ENCODE measurements at places on chromosomes 5 and 9.

DNA sequence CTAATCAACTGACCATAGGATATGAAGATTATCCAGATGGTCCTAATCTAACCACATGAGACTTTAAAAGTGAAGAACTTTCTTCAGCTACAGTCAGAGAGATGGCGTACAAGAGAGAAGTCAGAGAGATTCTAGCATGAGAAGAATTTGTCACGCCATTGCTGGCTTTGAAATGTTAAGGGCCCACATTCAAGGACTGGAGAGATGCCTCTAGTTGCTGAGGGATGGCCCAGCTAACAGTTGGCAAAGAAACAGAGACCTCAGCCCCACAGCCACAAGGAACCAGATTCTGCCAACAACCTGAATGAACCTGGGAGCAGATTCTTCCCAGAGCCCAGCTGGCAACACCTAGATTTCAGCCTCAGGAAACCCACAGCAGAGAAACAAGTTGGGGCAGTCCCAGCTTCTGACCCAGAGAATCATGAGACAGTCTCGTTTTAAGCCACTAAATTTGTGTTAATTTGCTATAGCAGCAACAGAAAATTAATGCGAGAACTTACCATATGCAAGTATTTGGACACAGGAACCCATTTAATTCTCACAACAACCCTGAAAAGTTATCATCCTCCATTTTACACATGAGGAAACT lies 132.0 kb downstream of the MLLT3 start:
- no peak for DNase-seq

GRCh38 chr5:137573376-137573775 lies 74.2 kb upstream of the SPOCK1 start:
- DNase-seq, result no peak

- no peak for DNase-seq
Measured at GRCh38 chr9:120696551-120697230, 17.6 kb downstream of the MEGF9 start.

- no peak for DNase-seq
Measured at GRCh38 chr9:136992819-136993369, 672 bp downstream of the PAXX start.

DNA sequence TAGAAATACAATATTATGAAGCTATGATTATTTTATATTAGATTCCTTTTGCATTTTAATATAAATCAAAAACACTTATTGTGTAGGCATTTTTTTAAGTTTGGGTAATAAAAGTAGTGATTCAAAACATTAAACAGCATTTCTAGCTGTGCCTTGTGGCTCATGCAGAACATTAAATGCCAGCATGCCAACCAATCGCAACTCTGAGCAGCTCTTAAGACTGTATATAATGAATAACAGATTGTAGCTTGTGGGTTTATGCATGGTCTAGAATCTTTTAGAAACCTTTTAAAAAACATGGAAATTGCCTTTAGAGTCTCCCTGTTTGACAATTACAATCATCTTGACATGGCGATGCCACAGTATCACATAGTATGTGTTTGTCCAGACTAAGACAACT lies 903.8 kb downstream of the EFNA5 start:
- no peak for DNase-seq

- no peak for DNase-seq
Measured at GRCh38 chr5:124698770-124699169, 47.7 kb downstream of the ZNF608 start.

- DNase-seq, result no peak
Measured at GRCh38 chr9:31027678-31028077, 1356.8 kb upstream of the ACO1 start.

DNA sequence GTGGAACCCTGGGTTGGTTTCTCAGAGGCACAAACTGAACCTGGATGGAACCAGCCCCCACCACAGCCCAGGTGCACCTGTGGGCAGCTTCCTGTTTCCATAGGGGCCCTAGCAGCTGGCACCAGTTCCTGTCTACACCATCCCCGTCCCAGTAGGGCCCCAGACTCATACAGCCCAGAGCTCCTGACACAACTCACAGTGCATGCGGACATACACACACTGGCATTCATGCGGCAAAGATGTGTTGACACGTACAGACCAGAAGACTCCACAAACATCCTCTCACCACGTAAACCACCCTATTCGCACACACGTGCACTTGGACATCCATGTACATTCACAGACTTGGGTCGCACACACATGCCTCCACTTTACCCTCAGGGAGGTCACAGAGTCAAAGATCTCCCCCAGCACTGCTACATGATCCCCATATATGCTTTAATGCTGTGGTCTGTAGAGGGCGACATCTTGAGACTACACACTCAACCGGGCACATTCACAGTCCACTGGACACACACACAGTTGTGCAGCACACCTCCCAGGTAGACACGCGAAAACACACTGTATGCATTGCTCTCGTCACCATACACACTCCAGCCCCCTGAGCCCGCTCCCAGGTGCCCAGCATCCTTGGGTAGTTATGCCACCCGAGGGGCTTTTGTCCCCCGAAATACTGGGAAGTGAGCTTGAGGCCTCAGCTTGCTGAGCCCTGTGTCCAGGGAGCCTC lies 22.4 kb downstream of the CXXC5 start:
- peak; percentile 66 for DNase-seq

DNA sequence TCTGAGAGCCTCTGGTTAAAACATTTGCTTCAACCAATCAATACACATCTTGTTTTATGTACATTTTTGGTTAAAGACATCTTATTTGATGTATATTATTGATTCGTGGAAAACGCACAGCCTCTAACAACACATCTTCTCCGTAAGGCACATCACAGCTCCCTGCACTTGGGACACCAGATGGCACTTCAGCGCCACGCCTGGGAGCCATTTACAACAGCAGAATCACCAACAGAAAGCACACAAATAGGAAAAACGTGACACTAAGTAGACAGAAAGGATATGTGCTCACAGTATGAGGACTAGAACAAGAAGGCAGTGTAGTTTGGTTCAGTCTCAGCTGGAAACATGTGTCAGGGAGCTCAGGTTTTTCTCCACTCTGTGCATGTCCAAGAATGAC lies 199.7 kb downstream of the ROR2 start:
- DNase-seq, result no peak

DNA sequence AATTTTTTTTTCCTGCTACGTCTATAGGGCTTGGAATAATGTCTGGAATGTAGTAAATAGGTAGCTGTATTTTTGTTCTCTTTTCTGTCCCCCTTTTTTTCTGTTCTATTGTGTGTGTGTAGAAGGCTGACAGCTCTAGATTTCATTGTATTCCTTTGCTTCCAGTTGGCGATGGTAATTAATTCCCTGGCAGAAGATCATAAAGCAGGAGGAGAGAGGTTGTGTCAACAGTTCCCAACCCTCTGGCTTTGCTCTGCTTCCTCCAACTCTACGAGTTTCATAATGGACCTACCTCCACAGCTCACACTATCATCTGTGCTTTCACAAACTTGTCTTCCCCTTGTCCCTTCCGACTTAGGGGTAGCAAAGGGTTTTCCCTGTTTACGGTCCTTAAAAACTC lies 117.9 kb upstream of the CDH18 start:
- no peak for DNase-seq

- no peak for DNase-seq
Measured at GRCh38 chr5:3740546-3741373, 145.1 kb downstream of the IRX1 start.

DNA sequence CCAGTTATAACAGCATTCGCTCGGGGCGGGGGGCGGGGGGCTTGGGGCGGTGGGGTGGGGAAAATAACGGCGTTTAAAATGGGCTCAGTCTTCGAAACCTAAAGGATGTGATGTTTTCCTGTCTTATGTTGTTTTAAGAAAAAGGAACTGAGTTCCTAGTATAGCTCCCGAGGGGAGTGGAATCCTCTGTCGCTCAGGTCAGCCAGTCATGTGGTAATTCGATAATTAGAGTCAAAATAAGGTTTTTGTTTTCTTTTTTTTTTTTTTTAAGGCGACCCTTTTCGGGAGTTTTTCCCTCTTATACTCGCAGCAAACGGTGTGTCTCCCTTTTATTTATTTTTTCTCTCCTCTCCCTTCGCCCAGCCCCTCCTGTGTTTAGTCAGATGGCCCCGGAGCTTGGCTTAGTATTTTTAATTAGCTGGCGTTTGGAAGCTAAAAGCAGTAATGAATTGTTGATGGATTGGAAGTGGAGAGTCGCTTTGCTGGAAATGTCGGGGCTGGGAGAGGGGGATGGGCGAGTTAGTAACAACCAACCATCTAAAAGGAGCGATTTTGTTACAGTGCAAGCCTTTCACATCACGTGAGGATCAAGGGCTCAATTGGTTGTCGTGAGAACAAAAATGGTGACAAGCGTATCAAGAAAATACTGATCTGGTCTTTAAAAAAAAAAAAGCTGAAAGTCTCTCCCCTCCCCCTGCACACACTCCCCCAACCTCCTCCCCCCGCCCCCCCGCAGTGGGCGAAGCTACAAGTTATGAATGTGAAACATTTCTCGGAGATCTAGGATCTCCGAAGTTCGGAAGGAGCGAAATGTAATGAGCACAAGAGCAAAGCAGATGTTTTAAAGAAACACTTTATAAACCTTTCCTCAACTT lies 714 bp upstream of the ZNF608 start:
- DNase-seq, result no peak

- DNase-seq, result no peak
Measured at GRCh38 chr9:127444921-127445850, 6.0 kb downstream of the RPL12 start.

DNA sequence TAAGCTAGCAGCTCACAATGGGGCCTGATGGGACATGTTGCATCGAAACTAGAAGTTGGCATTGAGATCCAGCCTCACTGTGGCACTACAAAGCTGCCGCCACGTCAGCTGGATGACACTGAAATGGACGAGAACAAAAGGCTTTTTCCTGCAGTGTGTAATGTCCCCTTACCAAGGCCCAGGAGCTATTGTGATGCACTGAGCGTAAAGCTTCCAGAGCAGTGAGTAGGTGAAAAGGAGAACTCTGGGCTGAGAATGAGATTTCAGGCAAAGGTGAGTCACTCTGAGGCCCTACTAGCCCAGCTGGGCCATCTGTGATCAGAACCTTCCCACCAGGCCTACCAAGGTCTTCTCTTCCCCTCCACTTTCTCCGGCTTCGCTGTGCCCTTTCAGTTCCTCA lies 528.1 kb upstream of the KLF4 start:
- no peak for DNase-seq

- DNase-seq, result no peak
Measured at GRCh38 chr9:126618190-126618584, 4.5 kb downstream of the LMX1B start.

DNA sequence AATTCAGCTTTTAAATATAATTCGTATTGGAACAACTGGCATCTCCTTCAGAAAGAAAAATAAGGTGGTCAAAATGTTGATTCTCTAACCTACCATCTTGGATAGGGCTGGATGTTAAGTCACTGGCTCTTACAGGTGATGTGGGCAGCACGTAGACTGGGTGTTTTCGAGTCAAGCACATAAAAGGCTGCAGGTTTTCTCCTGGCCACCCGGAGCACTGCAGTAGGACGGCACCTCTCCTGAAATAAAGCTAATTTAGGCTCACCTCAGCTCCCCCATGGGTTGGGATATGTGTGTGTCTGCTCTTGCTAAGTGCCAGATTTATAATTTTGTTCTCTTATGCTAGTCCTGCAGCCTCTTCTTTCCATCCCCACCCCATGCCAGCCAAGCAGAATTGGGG lies 80.3 kb downstream of the IQGAP2 start:
- no peak for DNase-seq

DNA sequence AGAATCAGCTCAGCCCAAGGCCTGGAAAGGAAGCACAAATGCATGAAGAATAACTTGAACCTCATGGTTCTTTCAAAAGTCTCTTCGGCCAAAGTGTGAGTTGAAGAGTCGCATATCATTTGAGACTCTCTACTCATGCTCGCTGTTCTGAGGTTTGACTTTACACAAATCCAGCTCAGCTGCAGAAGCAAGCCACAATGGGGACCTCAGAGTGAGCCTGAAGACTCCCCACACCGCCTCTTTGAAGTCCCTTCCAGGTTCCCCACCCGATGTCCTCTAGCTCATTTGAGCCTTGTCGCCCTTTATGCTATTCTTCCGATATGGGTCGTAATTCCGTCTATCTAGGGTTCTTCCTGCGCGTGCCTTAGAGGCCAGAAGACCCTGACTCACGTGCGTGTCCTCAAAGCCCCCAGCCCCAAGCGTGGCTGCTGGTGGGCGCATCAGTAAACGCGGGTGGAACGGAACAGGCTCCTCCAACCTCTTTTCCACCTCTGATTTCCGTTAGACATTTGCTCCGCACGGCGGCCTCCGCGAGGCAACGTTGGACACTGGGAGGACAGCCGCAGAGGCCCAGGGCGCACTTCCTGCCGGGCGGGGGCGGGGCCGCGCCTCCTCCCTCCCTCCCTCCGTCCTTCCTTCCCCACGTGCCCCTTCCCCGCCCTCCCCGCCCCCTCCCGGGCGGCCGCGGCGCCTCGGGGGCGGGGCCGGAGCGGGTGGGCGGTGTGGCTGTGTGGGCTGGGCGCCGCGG lies at the start of gene SNX30:
SNX30 (plus strand) TSS at position 745 of the 748 bp plus-strand sequence. CDS start 242 bp downstream, outside the sequence.
- DNase-seq, result peak; percentile 76

- no peak for DNase-seq
Measured at GRCh38 chr5:114473541-114473940, 111.7 kb downstream of the KCNN2 start.

DNA sequence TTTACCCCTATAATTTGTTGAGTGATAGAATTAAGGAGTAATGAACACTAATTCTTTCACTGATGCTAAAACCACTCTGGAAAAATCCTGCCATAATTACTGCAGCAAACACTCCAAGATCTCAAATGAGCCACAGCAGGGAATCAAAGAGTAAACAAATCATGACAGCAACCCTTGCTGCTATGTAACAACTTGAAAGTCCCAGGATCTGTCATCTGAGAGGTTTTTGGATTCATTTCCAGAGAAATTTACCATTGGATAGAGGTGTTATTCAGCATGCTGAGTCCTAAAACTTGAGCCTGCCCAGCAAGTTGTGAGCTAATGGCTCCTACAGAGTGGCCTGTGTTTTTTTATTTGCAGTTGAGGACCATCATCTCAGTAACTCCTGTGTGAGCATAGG lies 59.2 kb downstream of the PRLR start:
- DNase-seq, result no peak

DNA sequence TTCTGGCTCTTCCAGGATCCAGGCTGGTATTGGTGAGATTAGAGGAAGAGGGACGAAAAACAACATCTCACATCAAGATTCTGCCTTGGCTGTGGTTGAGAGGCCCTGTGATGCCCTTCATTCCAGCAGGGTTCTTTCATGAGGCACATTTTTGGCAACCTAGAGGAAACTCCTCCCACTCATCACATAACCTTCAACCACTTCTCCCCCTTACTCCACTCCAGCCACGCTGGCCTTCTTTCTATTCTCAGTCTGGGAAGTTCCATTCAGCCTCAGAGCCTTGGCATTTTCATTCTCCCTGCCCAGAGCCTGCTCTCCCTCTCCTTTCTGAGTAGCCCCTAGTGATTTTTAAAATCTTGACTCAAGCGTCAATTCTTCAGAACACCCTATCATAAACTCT lies 337.5 kb downstream of the ZSWIM6 start:
- DNase-seq, result no peak

All from hematopoietic multipotent progenitor cell treated with erythropoietin and hydrocortisone succinate and interleukin-3 and kit ligand, for 17 days (in vitro differentiated cells).